ENCODE measurements at places on chromosomes 16 and 17.

- no peak for DNase-seq
Measured at GRCh38 chr17:46818929-46819859, 702 bp upstream of the WNT3 start.

- DNase-seq, result no peak
Measured at GRCh38 chr16:62974424-62974823, 938.2 kb upstream of the CDH8 start.

DNA sequence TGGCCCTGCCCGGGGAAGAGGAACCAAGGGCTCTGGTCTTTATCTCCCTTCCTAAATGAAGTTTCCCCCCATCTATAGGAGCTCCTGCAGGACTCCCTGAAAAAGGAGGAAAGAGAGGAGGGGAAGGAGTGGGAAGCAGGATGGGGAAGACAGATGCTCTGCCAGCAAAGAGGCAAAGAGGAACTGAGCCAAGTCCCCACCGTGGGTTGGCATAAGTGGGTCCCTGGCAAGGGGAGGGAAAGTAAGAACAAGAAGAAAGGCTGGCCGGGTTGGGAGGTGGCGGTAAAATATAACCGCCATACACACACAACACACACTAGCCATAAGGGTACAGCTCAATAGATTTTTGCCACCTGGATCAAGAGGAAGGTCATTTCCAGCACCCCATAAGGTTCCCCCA is 6.1 kb upstream of the EIF1 start:
- no peak for DNase-seq

GRCh38 chr16:81570151-81570846 is 125.7 kb downstream of the CMIP start:
- no peak for DNase-seq

- DNase-seq, result no peak
Measured at GRCh38 chr16:55506083-55506482, 2.8 kb upstream of the LPCAT2 start.

DNA sequence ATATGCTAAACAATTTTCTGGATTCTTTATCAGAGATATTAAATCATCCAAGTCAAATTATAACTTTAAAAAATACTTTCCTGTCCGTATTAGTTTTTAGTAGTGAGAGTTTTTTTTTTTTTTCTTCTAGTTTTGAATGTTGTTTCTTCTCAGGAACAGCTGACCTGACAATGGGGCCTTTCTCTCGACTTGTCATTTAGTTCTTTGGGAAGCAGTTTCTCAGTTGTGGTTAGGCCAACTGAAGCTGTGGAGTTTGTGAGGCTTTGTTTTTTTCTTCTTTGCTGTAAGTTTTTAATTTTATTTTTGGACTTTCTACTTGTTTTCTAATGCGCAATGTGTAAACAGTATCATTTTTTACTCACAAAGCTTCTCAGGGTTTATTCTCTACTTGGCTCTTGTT is 140.8 kb downstream of the FTO start:
- DNase-seq, result no peak

DNA sequence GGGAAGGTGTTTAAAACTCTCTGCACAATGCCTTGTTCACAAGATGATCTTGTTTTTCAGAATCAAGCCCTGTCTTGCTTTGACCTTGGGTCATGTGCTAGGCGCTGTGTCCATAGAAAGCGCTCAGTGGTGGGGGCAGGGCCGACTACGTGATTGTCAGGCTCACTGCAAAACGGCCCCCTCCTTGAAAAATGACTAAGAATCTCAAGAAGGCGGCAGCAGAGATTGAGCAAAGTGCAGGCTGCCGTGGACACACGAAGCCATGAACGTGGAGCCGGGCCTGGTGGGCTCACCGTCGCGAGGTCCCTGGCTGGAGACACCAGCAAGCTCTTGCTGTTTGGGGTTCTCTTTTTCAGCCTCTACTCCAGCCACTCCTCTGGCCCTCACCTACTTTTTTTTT is 10.2 kb downstream of the ATP2C2 start:
- DNase-seq, result no peak

All from non-pigmented ciliary epithelial cell (primary cell).